Sigmoid colon (tissue), 7 donors: ENCODE measurements at places on chromosomes 2 and 18. TPM values are rescaled to one million over a fixed set of nuclear protein-coding genes. Genes with fewer than 3 reads are reported as not detected.

Gene DCDC2C
- total RNA-seq: 0.33 TPM

DNA sequence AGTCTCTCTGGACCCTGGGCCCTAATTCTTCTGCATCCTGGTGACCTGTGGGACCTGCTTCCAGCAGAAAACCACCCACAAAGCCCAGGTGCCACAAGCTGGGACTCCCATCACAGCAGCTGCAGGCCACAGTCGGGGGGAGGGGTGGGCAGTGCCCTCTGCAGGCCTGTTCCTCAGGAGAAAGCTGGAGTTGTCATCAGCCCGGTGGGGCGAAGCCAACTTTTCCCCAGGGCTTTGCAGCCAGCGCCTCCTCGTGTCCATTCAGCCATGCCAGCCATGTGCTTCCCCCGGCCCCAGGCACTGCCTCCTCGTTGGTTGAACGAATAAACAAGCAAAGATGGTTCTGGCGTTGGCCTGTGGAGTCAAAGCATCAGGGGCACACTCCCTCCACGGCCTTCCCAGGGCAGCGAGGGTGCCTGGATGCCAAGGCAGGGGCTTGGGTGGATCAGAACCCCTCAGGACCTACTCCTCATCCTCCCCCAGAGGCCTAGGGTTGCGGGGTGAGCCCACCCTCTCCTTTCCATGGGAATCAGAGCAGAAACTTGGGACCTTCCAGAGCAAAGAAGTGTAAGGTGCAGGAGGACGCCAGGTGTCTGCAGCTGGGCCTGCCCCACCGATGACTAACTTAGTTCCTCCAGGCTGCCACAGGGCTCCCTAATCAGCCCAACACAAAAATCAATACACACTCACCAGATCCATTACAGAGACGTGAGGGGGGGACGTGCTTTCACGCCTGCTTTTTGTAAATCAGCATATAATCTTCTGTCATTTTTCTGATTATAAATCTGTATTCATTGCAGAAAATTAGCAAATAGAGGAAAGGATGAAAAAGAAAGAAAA lies 75.7 kb upstream of the RAB6C start:
- H3K36me3 ChIP-seq: no peaks in the 10 kb centered on the region
- DNase-seq: no peak
- H3K4me3 ChIP-seq: no peak overlapping the region
- H3K4me1 ChIP-seq: no peaks in the 10 kb centered on the region
- no peaks in the 10 kb centered on the region for H3K27me3 ChIP-seq
- no peak overlapping the region for H3K27ac ChIP-seq

DNA sequence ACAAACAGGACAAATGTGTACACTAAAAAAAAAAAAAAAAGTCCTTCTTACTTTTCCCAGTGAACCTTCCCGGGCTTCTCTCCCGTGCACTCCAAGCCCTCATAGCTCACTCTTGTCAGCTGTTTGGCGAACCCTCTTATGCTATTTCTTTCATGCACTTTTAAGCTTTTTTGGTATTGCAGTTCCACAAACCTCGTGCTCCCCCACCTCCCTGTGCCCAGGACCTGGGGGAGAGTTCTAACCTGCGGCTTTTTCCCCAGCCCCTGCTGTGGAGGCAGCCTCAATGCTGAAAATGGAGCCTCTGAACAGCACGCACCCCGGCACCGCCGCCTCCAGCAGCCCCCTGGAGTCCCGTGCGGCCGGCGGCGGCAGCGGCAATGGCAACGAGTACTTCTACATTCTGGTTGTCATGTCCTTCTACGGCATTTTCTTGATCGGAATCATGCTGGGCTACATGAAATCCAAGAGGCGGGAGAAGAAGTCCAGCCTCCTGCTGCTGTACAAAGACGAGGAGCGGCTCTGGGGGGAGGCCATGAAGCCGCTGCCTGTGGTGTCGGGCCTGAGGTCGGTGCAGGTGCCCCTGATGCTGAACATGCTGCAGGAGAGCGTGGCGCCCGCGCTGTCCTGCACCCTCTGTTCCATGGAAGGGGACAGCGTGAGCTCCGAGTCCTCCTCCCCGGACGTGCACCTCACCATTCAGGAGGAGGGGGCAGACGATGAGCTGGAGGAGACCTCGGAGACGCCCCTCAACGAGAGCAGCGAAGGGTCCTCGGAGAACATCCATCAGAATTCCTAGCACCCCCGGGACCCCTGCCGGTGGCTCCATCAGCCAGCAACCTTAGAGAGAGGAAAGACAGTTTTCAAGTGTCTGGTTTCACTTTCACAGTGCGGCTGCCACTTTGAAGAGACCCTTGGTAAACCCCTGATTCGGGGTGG lies 826 bp downstream of the KCNE4 start:
- no peaks in the 10 kb centered on the region for H3K36me3 ChIP-seq
- peak; percentile 72 for DNase-seq
- peak overlapping the region; percentile 90 for H3K27ac ChIP-seq
- peak overlapping the region; percentile 58 for H3K4me3 ChIP-seq
- no peaks in the 10 kb centered on the region for H3K4me1 ChIP-seq

GRCh38 chr2:109499566-109499965 lies 114.2 kb downstream of the SEPTIN10 start:
- H3K36me3 ChIP-seq: no peaks in the 10 kb centered on the region
- no peaks in the 10 kb centered on the region for H3K27me3 ChIP-seq
- peaks cover 13% of the 10 kb centered on the region for H3K4me1 ChIP-seq

- no peak for DNase-seq
- H3K27ac ChIP-seq: no peak overlapping the region
- no peak overlapping the region for H3K4me3 ChIP-seq
These were observed 111.1 kb downstream of the TGFA start for GRCh38 chr2:70442301-70443077.

GRCh38 chr2:33038230-33038629 lies 91.5 kb downstream of the LTBP1 start:
- H3K4me1 ChIP-seq: peaks cover 12% of the 10 kb centered on the region
- DNase-seq: no peak
- no peak overlapping the region for H3K27ac ChIP-seq
- H3K4me3 ChIP-seq: no peak overlapping the region

DNA sequence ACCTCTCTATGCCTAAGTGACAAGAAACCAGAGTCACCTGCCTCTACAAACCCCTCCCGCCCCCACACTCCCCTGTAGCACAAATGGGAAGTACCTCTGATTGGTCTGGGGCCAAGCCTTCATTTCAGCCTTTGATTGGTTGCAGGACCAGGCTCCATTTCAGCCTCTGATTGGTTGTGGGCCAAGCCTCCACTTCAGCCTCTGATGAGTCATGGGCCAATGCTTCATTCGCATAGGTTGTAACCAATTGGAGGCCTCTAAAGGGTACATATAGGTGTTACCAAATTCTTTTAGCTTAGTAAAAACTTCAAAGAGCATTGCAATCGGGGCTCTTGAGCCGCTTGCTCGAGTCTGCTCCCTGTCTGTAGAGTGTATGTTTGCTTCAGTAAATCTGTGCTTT lies 25.0 kb downstream of the CCDC102B start:
- no peaks in the 10 kb centered on the region for H3K27me3 ChIP-seq
- DNase-seq: no peak
- H3K4me3 ChIP-seq: no peak overlapping the region
- H3K27ac ChIP-seq: no peak overlapping the region

- no peaks in the 10 kb centered on the region for H3K36me3 ChIP-seq
- H3K27ac ChIP-seq: no peak overlapping the region
- DNase-seq: no peak
- no peaks in the 10 kb centered on the region for H3K27me3 ChIP-seq
- no peak overlapping the region for H3K4me3 ChIP-seq
These were observed 17.6 kb downstream of the NEB start for GRCh38 chr2:151716721-151717120.

DNA sequence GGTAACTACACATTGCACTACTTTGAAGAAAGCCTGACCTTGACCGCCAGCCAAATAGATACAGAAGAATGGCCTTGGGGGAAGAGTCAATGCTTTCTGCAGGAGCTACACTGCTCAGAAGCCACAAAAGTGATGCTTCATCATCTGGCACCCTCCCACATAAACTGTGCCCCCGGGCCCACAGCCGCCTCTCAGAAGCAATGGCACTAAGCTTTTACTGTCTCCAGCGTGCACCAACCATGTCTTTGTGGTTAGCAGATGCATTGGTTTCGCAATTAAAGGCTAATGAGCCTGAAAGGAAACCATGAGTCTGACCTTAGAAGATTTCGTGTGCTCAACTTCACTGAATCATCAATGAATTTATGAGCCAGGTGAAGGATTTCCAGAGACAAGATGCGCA lies 209.4 kb upstream of the TRIB2 start:
- H3K4me3 ChIP-seq: no peak overlapping the region
- DNase-seq: no peak
- H3K36me3 ChIP-seq: no peaks in the 10 kb centered on the region
- no peaks in the 10 kb centered on the region for H3K4me1 ChIP-seq
- no peaks in the 10 kb centered on the region for H3K27me3 ChIP-seq

- no peak for DNase-seq
- H3K4me1 ChIP-seq: peaks cover 20% of the 10 kb centered on the region
- H3K27ac ChIP-seq: peak overlapping the region; percentile 62
- no peaks in the 10 kb centered on the region for H3K36me3 ChIP-seq
- no peaks in the 10 kb centered on the region for H3K27me3 ChIP-seq
These were observed 179.7 kb downstream of the TRIB2 start for GRCh38 chr2:12896318-12896982.

DNA sequence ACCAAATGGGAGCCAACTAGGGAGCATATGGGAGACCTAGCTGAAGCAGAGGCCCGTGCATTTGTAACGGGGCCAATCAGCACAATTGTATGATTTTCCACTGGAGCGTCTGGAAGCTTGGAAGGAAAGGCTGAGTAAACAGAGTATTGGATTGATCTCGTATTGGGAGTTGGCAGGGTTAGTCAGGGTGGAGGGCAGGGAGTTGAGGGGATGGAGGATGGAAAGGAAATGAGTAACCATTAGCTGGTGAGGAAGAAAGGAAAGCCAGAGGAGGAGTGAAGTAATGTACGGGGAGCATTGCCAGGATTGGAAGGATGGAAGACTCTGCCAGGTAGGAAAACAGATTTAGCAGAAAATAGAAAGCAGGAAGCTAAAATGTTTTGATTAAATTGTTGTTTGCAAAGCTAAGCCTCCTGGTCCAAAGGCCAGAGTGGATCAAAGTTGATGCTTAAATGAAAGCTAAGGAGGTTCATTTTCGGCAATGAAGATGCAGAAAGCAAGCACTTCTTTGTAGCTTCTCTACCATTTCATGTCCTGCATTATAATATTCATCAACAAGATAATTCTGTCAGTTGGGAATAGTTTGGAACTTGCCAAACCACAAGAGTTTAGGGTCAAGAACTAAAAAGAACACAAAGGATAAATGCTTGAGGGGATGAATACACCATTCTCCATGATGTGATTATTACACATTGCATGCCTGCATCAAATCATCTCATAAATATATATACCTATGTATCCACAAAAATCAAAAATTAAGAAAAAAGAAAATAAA lies 75.6 kb upstream of the TTN start:
- no peak overlapping the region for H3K4me3 ChIP-seq
- no peak for DNase-seq
- no peaks in the 10 kb centered on the region for H3K4me1 ChIP-seq
- no peaks in the 10 kb centered on the region for H3K27me3 ChIP-seq
- H3K27ac ChIP-seq: no peak overlapping the region

DNA sequence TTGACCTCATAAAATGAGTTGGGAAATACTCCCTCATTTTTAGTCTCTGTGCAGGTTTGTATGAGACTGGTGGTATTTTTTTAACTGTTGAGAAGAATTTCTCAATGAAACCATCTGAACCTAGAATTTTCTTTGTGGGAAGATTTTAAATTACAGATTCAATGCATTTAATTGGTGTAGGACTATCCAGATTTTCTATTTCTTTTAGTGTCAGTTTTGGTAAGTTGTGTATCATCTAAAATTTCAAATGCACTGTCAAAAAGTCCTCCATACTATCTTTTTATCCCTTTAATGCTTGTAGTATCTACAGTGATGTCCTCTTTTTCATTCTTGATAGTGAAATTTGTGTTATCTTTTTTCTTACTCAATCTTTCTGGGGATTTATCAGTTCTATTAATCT lies 1.8 kb upstream of the BOK start:
- no peaks in the 10 kb centered on the region for H3K27me3 ChIP-seq
- H3K4me1 ChIP-seq: peaks cover 29% of the 10 kb centered on the region
- H3K27ac ChIP-seq: no peak overlapping the region
- H3K4me3 ChIP-seq: no peak overlapping the region
- H3K36me3 ChIP-seq: no peaks in the 10 kb centered on the region
- DNase-seq: no peak
